Stimulated activated CD8-positive, alpha-beta memory T cell treated with anti-CD3 and anti-CD28 coated beads, Interleukin-7, amount 100 ng/mL, for 4 hours (primary cell): ENCODE measurements at places on chromosomes 6 and 20.

- no peak for DNase-seq
Observed at GRCh38 chr20:19017104-19017690, 195.2 kb upstream of the SLC24A3 start.

DNA sequence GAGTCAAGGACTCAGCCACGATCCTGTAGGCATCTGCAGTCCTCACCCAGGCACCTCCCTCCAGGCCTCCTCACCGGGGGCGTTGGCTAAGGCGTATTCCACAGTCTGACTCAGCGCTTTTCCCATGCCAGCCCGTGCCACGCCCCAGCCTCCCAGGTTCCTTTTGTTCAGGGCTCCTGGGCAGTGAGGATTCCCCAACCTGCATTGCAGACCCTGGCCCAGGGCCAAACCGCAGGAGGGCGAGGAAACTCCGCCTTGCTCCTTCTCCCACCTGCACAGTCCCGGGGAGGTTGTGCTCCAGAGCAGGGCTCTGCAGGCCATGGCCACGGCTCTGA lies 202.8 kb upstream of the CST7 start:
- DNase-seq = no peak

DNA sequence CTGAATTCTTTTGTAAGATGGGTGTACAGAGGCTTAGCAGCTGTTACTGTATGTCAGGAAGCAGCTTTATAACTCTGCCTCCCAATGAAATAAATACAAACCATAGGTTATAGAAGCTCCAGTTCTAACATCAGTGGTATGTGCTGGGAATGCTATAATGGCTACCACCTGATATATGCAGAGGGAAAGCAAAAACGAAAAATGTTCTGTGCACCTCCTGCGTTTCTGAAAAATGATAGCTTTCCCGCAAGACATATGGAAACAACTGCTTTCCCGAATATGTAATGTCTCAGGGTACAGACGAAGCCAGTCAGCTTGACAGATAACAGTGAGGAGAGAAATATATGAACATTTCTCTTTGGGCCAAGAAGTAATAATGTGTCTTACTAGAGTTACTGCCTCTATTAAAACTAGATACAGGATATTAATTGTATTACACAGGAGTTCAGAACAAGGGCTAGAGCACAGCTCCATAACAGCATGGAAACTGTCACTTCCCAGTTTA lies 517.0 kb upstream of the NRSN1 start:
- no peak for DNase-seq

- no peak for DNase-seq
Observed at GRCh38 chr6:161908872-161909271, 635.0 kb upstream of the AGPAT4 start.

GRCh38 chr6:164419099-164419498 lies 890.3 kb downstream of the C6orf118 start:
- no peak for DNase-seq

GRCh38 chr20:50575865-50576720 lies 65.9 kb downstream of the PTPN1 start:
- peak; percentile 47 for DNase-seq

DNA sequence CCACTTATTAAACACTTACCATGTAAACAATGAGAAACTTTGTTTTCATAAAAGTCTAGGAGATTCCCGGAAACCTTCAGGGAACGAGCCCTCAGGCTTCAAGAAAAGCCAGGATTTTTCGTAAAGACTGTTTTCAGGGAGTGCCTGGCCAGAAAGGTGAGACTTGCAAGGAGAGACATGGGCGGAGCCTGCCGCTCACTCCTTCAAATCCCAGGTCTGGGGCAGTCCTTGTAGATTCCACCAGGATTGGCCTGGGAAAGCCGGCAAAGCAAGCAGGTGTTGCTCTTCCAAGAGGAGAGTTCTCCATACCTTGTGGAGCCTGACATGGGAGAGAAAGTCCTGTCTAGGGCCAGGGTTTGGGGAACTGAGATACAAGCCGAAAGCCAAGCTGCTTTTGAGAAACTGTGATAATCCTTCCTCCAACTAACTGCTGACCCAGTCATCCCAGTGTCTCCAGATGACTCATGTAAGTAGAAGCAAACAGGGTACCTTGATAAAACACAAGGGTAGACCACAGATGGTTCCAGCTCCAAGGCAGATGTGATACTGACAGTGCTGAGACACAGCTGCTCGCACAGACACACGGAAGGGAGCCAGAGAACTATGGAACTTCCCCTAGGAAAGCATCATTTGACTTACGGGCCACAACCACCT lies 69.4 kb upstream of the NAA20 start:
- DNase-seq = no peak

DNA sequence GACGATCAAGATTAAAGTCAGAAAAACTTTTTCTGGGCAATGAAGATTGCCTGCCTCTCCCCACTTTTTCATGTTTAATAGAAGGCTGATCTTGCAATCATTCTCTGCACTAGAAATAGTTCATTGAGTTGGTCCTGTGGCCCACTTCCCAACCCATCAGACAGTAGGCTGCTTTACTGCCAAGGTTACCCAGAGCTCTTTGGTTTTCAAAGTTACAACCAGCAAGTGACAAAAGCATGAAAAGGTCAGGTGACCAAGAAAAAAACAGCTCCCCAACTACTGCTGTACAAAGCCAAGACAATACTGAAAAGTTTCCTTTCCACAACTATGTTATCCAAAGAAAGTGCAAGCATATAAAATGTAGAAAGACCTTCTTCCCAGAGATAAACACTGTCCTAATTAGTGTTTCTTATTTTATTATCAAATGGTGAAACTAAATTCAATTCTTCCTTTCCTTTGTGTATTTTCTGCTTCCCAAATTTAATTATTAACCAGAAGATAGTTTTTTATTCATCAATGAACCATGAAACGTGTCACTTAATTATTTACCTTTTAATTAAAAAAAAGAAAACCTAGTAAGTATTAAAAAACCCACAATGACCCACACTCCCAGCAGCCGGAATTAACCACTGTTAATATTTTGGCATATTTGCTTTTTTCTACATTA lies 16.6 kb downstream of the DNAAF9 start:
- DNase-seq = no peak

GRCh38 chr20:53760025-53760441 lies 166.4 kb upstream of the ZNF217 start:
- no peak for DNase-seq

DNA sequence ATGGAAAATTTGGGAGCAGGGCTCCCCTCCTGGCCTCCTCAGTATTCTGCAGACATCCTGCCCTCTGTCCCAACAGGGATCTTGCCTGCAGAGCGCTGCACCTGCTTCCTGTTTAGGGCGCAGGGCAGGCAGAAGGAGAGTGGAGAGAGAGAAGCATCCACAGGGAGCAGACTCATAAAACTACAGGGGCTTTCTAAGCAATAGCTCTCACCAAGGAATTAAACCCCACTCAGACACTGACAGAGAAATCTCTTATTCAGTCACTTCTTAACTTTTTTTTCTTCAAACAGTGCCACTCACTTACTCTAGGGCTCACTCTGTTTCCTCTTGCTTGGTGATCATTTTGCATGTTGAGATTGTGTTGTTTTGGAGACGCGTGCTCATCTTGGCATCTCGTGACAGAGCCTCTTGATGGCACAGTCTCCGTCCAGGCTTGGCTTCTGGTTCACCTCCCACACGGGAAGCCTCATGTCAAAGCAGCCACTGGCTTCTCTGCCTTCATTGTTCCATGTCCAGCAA lies 153.1 kb upstream of the INSM1 start:
- DNase-seq = no peak

- no peak for DNase-seq
Observed at GRCh38 chr6:30880698-30881252, 3.5 kb upstream of the DDR1 start.

- no peak for DNase-seq
Observed at GRCh38 chr6:41577356-41578216, 31.4 kb downstream of the FOXP4 start.

GRCh38 chr6:169984181-169985120 lies 233.0 kb downstream of the ERMARD start:
- no peak for DNase-seq

- no peak for DNase-seq
Observed at GRCh38 chr6:88371480-88371879, 205.3 kb upstream of the CNR1 start.

GRCh38 chr20:341682-342081 lies 5.2 kb upstream of the NRSN2 start:
- DNase-seq = no peak
